ENCODE measurements at places on chromosomes 3 and 15.
A peak's percentile ranks its signal among the peaks of the same experiment; 100 is the strongest.

DNA sequence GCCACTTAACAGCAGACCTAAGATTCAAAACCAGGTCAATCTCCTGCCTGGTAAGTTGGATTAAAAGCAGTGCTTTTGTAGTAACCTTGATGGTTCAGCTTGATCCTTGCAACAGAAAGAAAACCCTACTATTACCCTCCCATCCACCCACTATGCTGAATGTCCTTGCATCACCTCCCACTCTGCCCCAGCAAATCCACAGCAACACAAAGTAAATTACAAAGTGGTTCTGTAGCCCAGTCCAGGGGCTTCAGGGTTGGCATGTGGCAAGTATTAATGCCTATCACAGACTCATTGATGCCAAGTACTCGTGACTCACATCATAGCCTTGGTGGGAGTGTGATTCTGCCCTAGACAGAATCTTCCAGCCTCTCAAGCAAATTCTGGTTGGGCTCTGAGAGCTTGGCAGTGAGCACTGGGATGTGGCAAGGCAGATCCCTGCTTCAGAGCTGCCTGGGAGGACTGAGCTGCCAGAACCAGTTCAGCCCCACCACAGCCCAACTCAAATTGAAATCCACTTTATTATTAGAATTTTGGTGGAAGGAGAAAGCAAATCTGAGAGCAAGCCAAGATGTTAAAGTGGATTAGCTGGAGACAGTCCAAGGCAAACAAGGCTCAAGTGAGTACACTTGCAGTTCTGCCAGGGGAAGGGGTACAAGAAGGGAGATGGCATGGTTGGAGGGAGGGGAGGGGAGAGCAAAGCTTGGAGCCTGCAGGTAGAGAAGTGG is 225.8 kb upstream of the UMPS start:
- no peak for DNase-seq

DNA sequence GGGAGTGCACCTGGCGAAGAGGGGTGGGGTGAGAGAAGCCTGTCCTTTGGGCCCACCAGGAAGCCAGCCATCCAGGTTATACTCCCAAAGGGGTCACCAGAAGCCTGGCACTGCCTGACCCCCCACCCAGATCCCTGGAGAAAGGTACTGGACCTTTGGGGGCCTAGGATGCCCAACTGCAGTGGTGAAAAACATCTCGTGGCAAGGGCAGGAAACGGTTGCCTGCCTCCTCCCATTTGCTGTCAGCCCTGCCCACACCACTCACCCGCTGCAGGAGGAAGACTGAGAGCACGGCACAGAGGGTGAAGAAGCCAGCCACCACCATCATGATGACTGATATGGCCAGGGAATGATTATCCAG is 2.2 kb upstream of the ULK3 start:
- DNase-seq: no peak

- no peak for DNase-seq
Observed at GRCh38 chr15:41627203-41627602, 33.0 kb upstream of the MGA start.

- DNase-seq: no peak
Observed at GRCh38 chr3:150216041-150216811, 191.9 kb upstream of the TSC22D2 start.

- DNase-seq: no peak
Observed at GRCh38 chr3:154780263-154780662, 299.9 kb upstream of the MME start.

GRCh38 chr3:152586974-152587373 is 248.0 kb upstream of the P2RY1 start:
- DNase-seq: no peak

DNA sequence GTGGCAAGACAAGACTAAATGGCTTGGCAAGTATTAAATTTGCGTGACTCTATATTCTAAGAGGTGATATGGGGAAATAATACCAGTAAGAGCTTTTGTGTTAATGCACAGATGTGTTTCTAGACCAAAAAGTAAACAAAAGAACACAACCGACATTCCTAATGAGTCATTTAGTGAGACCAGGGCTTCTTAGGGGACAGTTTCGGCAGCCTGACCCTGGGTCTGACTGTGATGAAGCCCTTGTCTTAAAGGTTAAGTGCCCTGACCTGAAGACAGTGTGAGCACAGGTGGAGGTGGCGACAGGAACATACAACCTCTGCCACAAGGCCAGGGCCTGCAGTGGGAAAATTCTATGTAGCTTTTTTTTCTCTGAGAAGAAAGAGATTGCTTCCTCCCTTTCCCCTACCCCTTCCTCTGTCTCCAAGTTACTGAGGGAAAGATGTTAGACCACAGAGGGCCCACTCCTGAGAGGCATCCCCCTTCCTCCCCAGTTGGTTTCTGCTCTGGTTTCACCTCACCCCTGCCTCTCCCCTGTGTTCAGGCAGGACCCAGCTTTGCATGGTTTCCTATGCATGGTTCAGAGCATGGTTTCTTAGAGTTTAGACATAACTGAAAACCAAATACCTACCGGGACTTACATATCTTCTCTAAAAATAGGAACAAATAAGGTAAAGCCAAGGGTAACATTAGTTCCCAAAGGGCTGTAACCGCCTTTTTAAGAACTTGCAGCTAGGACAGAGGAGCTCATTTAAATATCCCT is 24.8 kb upstream of the CMTM7 start:
- peak; percentile 31 for DNase-seq

- no peak for DNase-seq
Observed at GRCh38 chr15:40906991-40907802, 12.9 kb downstream of the VPS18 start.

DNA sequence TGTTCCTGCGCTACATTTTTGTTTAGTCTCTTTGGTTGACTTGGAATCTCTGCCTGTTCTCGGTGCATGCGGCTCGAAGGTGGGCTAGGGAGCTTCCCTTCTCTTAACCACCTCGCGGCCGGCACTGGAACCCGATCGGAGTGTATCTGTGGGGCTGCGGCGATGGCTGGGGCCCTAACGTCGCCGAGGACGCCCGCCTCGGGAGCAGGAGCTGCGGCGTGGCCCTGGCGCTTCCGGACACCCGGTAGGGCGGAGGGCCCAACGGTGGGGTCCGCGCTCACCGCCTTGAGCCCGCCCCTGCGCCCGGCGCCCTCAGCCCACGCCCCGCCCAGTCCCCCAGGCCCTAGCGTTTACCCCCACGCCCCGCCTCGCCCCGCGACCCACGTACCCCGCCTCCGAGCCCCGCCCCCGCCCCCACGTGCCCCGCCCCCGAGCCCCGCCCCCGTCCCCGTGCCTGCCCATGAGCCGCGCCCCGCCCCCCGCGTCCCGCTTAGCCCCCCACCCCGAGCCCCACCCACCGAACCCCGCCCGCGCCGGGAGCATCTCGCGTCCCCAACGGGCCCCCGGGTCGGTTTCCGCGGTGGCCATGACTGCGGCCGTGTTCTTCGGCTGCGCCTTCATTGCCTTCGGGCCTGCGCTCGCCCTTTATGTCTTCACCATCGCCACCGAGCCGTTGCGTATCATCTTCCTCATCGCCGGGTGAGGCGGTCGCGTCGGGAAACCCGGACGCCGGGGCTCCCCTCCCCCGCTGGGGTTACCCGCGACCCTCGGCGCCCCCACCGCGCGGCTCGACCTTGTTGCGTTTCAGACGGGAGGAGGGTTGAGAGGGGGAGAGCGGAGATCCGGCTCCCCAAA is at the start of gene APH1B:
Gene APH1B (plus strand): TSS at position 568 of the 855 bp plus-strand sequence. CDS start 19 bp downstream, at position 587.
- peak; percentile 89 for DNase-seq

DNA sequence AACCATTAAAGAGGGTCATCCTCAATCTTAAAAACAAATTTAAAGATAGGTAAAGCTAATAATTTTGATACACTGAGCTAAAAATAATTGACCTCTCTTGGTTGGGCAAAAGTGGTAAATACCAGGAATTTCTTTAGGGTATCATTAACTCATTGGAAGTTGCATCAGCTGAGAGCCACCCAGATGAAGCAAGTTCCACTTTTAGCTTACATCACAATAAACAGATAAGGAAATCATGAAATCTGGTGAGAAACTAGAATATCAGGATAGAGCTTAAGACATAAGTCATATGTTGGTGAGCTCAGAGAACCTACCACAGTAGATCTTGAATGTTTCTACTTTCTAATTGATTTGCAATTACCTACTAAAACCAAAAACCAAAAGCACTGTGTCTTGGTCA is 97.4 kb upstream of the SLC2A2 start:
- DNase-seq: no peak

- DNase-seq: peak; percentile 64
Observed at GRCh38 chr15:42133886-42134502, 22.4 kb downstream of the PLA2G4F start.

GRCh38 chr3:177236704-177237103 is 39.4 kb upstream of the TBL1XR1 start:
- no peak for DNase-seq

DNA sequence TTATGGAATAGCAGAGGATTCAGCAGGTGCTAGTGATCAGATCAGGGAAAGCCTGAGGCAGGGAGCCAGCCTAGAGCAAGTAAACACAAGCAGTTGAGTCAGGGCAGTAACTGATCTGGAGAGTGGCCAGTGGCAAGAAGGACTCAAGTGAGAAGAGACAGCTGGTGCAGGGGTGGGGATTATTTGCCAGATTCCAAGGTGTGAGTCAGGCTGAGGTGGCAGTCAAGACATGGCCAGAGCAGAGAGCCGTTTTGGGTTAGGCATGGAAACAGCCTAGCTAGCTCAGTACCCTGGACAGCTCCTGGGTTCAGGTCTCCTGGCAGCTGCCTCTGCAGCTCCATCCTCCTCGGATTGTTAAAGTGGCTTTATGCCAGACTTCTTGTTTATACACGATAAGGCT is 281.9 kb upstream of the ONECUT1 start:
- peak; percentile 8 for DNase-seq

DNA sequence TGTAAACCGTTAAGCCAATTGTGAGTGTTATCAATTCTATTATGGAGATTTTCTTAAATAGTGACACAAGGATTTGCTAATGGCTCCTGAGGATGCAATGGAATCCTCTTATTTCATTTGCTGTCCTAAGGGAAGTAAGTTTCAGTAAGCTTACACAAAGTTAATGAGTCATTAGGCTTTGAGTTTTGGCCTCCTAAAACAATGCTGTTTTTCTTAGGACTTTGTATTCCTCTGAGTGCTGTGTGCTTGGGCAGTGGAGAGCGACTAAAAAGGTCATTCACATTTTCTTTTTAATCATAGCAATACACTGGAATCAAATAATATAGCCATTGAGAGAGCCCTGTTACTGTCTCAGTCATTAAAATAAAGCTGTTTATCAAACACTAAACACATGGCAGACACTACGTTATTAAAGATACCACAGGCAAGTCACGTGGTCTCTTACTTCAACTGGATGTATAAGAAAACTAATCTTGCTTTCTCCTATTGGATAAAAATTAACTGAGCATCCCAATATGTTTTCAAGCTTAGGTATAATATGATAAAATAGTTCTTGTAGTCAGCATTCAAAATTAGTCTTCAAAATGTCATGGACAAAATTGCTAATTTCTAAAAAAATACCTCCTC is 290.8 kb downstream of the NLGN1 start:
- no peak for DNase-seq

DNA sequence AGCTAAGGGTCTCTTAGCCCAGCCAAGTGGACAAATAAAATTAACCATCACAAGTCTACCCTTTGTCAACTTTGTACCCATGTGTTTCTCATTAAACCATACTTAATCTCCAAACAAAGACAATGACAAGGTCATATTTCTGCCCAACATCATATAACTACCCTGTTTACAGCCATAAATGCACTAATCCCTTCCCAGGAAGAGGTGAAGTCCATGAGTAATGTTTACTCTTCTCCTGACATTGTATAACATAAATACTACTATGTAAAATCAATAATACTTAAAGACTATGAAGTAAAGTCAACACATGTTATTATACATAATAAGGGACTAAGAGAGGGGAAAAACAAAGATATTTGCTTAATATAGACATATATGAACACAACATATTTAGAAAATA is 38.5 kb upstream of the FAN1 start:
- no peak for DNase-seq

- DNase-seq: no peak
Observed at GRCh38 chr15:78931439-78932257, 13.2 kb downstream of the CTSH start.

Data from GM10248 (cell line).